SW480 (cell line): ENCODE measurements at places on chromosomes 3 and 15.
A peak's percentile ranks its signal among the peaks of the same experiment; 100 is the strongest.

DNA sequence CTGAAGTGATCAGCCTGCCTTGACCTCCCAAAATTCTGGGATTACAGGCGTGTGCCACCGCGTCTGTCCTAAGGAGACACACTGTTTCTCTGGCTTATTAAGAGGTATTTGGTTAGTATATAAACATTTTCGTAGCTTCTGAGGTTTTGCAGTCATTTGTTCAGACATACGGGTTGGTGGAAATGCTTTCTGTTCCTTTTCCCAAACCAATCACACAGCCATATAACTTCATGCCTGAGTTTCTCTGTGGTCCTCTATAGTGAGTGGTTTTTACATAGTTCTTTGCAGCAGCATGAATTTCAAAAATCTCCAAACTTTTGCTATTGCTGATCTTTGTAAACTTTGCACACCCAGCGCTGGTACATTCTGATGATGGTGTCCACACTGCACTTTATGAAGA lies 100.5 kb downstream of the AKAP13 start:
- no peak for DNase-seq

GRCh38 chr3:69542089-69542804 lies 156.4 kb upstream of the FRMD4B start:
- no peak for DNase-seq

GRCh38 chr15:75430259-75430658 lies 21.2 kb downstream of the SIN3A start:
- no peak for DNase-seq

GRCh38 chr3:78986416-78987101 lies 781.2 kb downstream of the ROBO1 start:
- no peak for DNase-seq

GRCh38 chr3:118348169-118348557 lies 686.5 kb downstream of the IGSF11 start:
- DNase-seq = no peak

GRCh38 chr3:2915826-2916225 lies 194.3 kb downstream of the IL5RA start:
- DNase-seq = no peak

GRCh38 chr15:72982714-72983113 lies 69.5 kb upstream of the NEO1 start:
- no peak for DNase-seq

DNA sequence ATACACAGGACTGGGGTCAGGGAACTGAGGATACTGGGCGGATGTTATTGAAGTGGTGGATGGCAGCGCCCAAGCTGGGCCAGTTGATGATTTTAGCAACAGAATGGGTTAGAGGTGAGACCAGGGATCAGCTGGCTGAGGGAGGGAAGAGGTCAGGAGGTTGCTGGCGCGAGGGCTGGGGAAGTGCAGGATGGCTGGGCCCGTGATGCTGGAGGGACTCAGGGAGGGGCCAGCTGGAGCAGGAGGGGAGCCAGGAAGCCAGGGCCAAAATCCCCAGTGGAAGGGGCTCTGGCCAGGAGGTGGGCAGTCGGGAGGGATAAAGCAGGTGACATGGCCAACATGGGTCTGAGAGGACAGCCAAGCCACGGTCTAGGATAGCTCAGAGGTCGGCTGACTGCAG lies 178.0 kb downstream of the NSMCE3 start:
- DNase-seq = no peak

DNA sequence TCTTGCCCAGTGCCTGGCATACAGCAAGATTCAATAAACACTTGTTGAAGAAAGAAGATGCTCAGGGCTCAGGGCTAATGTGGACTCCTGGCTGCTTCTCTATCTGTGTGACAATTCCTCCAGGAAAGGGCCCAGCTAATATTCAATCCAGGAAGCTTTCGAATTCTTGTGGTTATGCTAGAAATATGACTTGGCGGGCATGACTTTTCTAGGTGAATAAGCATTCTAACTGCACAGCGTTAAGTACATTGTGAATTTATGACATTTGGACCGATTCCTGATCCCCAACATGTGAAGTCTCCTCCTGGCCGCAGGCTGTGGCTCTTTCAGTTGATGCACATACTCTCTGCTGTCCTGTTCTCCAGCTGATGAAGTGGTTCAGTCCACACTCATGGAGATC lies 117.0 kb downstream of the IMPG2 start:
- no peak for DNase-seq

DNA sequence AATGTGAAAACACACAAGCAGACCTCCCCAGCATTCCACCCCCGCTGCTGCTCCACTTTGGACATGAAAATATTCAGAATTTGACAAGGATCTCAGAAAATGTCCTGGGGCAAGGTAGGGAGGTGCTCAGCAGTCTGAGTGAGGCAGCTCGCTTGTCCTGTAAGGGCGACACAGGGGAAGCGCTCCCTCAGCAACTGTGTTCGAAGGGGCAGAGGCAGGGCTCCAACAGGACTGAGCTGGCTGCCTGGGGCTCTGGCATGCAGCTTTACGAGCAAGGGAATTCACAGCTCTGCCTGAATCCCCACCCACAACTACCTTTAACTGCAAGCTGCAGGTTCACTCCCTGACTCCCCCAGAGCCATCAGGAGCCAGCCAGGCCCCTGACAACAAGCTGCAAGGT lies 287.0 kb upstream of the LYSMD4 start:
- no peak for DNase-seq

DNA sequence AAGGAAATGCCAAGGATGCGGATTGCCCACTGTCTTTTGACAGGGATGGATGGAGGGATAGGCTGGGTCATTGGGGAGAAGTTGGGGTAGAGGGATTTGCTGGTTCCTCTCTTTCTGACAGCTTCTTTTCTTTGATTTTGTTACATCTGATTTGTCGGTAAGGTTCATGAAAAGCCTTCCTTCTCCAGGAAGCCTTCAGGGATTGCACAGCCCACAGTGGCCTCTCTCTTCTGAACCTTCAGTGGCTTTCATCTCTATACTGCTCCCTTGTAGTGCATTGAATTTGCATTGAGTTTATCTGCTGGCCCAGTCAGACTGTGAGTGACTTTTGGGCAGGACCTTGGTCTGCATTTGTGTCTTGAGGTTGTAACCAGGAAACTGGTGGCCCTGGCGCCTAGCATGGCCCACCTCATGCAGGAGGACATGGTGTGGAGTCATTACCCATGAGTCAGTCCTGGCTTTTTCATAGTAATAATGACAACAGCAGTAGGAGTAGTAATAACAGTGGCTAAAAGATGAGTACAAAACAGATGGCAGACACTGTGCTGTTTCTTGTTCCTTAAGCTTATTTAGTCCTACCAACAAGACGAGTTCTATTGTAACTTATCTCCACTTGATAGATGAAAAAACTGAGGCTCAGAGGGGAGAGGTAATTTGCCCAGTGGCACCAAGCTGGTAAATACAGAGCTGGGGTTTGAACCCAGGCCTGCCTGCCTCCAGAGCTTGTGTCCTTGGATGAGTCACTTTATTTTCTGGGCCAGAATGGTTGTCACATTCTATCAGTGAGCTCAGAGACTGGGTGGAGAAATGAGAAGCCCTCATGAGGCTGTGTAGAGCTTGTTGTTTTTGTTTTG lies 28.4 kb downstream of the SMAD6 start:
- DNase-seq = no peak

DNA sequence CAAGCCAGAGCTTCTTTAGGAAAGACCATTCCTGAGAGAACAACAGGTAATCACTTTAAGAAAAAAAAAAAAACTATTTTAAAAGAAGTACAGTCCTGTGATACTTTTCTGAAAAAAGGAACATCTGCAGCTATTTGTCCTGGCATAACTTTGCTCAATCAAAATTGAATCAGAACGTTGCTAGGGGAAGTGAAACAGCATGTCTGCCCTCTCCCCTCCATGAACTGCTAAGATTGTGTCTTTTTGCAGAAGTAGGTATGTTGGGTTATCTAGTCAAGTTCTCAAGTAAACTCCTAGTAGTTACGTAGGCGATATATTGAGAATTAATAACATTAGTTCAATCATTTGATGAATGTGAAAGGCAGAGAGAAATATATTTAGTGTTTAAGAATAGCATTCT lies 1013.3 kb downstream of the TUSC7 start:
- no peak for DNase-seq

DNA sequence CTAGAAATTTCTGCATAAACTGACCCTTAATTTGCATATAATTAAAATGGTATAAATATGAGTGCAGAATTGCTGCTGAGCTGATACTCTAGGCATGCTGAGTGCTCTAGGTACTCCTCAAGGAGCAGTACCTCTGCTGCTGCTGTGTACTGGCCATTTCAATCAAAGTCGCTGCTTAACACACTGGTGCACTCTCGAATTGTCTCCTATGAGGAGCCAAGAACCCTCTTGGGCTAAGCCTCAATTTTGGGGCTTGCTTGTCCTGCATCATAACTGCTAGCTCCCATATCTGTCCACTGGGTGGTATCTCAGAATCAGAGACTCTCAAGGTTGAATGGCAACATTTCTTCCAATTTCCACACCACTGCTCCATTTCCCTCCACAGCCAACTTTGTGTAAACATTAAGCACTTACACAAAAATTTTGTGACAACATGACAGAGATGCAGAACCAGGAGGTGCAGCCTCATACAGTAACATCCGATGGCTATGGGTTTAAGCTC lies 82.5 kb downstream of the XXYLT1 start:
- no peak for DNase-seq

GRCh38 chr3:104763007-104763406 lies 603.7 kb upstream of the ALCAM start:
- no peak for DNase-seq

- DNase-seq = no peak
Measured at GRCh38 chr3:171249245-171249644, 211.0 kb downstream of the TNIK start.

GRCh38 chr3:119413603-119414280 lies 49.7 kb downstream of the TMEM39A start:
- DNase-seq = no peak

DNA sequence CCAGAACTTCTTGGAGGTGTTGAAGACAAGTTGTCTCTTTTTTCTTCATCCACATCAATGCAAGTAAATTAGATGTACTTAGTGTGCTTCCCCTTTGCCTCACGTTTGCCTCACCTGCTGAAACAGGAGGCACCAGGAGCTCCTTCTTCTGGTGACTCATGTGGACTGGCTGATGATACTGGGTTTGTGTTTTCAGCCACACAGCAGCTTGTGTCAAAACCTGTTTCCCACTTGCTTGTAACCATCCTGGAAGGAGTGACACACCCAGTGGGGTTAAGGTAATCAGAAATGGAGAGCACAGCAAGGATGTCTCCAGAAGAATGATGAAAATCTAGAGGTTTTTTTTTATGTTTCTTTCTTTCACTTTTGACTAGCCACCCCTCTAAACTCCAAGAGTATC lies 143.3 kb upstream of the RBMS3 start:
- peak; percentile 7 for DNase-seq

DNA sequence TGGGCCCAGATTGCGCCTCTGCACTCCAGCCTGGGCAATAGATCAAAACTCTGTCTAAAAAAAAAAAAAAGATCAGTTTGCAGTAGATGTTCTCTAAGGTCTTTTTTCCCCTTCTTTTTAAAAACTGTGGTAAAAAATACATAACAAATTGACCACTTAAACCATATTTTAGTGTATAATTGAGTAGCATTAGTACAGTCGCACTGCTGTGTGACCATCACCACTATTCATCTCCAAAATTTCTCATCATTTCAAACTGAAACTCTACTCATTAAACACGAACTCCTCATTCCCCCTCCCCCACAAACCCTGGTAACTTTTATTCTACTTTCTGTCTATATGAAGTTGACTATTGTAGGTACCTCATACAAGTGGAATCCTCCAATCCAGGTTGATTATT lies 160.3 kb downstream of the PEX5L start:
- DNase-seq = no peak

DNA sequence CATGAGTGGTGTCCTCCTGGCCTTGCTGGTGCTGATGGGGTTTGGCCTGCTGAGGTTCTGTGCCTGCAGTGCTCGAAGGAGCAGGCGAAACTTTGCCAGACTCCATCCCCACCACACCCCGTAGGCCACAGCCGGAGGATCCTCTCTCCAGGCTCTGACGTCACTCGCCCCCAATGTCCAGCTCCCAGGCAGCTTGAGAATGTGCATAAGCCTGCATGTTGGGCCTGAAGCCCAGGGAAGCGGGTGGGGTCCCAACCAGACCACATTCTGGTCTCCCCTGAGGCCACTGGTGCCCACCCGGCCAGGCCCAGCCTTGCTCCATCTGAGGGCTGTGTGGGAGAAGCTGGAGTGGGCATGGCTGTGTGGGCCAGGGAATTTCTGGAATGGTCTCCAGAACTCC lies 109.8 kb downstream of the ASB7 start:
- no peak for DNase-seq

DNA sequence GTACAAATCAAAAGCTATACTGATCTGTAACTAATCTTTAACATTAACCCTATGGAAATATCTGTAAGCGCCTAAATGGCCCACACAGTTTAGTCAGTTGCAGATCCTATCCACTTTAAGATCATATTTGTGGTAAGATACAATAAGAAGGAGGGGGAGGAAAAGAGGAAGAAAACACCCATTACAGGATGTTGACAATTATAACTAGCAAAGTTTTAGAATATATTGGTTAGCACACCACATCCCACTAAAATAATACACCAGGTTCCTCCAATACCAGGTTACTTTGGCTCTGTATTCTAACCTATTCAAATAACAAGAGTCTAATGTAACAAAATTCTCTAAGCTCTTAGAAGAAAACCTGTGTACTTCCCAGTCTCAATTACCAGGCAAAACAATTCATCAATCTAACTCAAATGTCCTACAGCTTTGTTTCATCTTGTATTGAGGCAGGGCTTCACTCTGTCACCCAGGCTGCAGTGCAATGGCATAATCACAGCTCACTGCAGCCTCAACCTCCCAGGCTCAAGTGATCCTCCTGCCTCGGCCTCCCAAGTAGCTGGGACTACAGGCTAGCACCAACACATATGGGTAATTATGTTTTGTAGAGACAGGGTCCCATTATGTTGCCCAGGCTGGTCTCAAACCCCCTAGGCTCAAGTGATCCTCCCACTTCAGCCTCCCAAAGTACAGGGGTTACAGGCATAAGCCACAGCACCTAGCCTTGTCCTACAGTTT lies 4.2 kb downstream of the SLC4A7 start:
- DNase-seq = no peak

GRCh38 chr3:72753495-72753894 lies 94.8 kb downstream of the SHQ1 start:
- DNase-seq = peak; percentile 27

DNA sequence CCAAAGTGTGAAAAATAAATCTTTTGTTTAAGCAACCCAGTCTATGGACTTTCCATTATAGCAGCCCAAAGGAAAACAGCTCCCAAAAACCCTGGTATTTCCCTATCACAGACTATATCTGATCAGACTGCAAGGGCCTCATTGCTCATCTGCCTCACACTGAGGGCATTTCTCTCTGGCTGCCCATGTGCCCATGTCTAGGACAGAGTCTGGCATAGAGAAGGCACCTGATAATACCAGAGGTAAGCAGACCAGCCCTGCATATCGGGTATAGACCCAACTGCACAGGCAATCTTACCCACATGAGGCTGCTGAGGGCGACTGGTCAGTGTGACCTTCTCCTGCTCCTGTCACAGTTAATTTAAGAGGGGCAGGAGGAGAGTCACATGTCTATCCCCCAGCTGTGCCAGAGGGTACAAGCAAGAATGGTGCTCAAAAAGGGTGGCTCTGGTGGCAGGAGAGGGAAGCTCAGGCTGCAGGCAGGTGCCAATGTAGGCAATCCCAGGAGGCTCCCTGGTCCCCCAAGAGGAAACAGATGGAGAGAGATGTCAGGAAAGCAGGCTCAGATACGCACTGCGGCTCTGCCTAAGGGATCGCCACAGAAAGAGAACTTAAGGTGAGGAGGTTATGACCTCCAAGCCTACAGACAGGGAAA lies 3.1 kb downstream of the CSRNP1 start:
- DNase-seq = no peak
